T follicular helper cell (primary cell): ENCODE measurements at places on chromosomes 11 and 22.

DNA sequence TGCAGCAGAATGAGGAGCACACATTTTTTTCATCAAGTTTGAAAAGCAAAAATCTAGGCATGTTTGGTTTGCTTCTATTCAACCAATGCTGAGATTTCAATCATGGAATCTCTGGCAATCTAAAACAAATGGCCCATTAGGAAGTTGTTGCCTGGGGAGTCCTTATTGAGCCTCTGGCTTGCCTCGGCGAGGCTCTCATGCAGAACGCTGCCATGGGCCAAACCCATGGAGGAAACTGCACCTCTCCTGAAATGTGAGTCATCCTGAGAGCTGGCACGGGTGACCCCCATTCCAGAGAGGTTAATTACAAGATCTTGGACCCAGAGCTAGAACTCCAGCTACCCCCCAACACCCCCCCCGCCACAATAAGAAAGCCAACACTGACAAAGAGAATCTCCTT is 80.7 kb downstream of the MN1 start:
- no peak for DNase-seq

DNA sequence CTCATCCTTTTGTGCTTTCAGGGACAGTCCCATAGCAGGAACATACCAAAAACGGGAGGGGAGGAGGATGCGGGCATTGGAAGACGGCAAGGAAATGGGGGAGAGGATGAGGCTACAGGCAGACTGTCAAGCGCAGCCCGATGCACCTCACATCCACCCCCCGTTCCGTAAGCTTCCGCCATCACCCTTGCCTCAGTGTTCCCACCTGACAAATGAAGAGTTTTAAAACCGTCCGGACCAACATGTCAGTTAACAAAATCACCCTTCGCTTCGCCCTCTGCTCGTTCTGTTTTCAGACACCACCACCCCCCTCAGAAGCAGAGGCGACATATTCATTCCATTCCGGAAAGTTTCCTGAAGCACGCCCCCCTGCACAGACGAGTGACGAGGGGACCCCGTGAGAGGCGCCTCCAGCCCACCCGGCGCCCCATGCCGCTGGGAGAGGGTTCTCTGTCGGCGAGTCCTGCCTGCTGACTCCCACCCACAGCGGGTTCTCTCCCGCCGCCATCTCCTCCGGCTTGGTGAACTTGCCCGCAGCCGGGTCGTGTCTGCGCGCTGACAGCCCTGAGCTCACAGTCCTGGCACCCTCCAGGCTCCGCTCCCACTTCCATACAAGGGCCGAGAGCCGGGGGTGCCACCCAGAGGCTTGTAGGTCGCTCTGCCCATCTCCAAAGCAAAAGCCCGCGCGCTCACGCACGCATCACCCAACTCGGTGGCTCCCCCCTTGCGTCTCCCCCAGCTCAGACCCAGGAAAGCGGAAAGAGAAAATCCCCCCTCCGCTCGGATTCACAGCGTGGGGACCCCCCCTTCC is 1.5 kb downstream of the IGSF9B start:
- no peak for DNase-seq

GRCh38 chr11:45934580-45935318 is 12.3 kb downstream of the LARGE2 start:
- no peak for DNase-seq

- no peak for DNase-seq
Observed at GRCh38 chr11:44885065-44885810, 65.4 kb downstream of the TP53I11 start.

DNA sequence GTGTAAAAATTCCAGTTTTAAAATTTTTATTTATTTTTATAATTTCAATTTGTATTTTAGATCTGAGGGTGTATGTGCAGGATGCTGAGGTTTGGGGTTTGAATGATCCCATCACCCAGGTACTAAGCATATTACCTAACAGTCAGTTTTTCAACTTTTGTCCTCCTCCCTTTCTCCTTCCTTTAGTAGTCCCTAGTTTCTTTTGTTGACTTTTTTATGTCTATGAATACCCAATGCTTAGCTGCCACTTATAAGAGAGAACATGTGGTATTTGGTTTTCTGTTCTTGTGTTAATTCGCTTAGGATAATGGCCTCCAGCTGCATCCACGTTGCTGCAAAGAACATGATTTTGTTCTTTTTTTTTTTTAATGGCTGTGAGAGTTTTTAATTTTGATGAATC is 35.7 kb upstream of the UCP3 start:
- no peak for DNase-seq

DNA sequence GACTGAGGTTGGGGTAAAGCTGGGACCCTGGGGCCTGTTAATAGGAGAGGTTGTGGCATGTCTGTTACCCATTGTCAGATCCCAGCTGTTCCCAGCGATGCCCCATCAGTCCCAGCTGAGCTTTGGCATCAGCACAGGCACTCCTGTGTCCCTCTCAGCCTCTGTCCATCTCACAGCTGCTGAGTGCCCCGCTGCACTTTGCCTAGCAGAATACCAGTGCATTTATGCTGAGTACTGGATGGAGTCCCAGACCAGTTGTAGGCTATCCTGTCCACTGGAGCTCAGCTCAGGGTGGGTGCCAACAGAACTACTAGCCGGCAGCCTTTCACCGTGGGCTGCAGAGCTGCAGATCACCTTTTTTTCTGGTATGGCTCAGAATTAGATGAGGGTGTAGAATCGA is 9.9 kb downstream of the FXYD6 start:
- DNase-seq = no peak

GRCh38 chr11:57310630-57311086 is 14.1 kb downstream of the TNKS1BP1 start:
- no peak for DNase-seq

GRCh38 chr11:42257534-42257933 is 798.1 kb upstream of the LRRC4C start:
- DNase-seq = no peak

DNA sequence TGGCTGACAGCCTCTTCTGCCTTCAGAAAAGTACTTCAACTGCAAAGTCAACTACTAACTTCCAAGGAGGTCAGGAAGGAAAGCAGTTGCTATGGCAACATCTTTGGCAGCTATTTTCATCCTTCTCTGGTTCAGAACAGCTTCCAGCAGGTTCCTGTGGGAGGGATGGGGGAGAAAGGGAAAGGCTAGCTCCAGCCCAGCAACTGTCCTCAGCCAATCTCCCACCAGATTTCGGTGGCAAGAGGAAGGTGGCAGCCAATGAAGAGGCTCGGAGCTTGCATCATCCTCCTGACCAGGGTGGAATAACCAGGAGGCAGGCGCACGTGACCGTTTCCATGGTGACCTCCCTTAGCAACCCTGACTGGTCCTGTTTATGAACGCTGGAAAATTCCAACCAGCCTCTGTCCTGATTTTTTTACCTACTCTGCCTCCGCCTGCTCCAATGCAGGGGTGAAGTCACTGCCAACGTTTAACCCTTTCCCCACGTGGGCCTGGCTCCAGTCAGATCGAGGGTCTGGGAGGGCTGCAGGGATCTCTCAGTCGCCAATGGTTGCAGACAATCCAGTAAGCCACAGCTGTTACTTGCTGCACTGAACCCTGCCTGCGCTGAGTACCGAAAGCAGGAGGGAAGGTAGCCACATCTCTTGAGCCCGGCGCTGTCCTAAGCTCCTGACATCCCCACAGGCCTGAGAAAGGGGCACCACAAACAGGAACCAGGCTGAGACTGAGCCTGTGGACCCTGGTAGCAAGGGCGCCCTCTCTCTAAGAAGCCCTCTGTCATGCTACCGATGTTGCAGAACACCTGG is 11.2 kb upstream of the MALAT1 start:
- no peak for DNase-seq

DNA sequence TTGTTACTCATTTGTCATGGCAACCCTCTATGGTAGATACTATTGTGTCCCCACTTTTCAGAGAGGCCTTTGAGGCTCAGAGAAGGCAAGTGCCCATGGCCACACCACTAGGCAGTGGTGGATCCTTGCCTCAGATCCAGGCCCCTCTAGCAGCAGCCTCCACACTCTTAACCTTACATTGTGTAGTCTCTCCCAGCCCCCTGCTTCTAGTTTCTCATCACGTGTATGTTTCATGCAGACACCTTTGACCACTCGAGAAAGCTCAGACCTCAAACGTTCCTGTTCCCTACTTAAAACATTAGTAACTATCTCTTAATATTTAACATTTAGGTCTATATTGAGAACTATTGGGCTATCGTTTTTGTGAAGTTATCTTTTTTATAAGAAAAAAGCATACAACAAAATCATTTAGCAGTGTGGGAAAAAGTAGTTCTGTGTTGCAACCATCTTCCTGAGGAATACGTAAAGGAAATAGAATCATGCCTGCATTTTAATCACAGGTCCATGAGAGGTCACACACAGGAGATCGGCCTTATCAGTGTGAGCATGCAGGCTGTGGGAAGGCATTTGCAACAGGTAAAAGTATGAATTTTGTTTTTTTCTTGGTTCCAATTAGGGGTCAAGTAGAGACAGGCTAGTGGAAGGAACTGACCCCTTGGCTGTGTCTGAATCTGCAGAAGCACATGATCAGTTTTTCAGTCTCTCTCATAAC is 35.1 kb downstream of the ZNF143 start:
- DNase-seq = no peak

DNA sequence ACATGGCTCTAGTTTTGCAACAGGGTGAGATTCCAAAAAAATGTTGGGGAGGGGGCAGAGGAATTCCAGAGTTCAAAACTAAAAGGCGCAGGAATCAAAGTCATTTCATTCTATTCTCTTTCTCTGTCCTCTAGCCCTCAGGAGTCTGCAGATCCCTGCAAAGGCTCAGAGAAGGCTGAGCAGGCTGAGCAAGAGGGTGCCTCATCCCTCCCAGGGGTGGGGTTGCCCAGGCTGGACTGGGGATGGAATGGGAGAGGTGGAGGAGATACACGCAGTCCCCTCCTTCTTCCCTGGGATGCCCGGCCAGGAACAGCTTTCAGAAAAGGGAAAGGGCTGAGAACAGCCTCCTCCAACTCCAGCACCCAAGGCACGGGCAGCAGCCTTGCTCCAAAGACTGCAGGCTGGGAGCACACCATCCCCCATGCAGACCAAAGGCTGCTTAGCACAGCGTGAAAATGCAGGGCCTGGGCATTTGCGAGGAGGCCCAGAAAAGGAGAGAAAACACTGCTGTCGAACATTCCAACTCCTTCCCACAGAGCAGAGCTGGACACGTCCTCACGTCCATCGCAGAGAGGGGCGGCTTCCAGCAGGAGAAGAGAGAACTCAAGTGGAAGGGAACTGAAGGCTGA is 51.8 kb downstream of the MN1 start:
- DNase-seq = no peak

- DNase-seq = no peak
Observed at GRCh38 chr22:37657590-37658132, 862 bp upstream of the PDXP start.

GRCh38 chr22:23166841-23167616 is 13.3 kb upstream of the BCR start:
- DNase-seq = no peak

GRCh38 chr11:61486779-61487178 is 21.8 kb upstream of the LRRC10B start:
- no peak for DNase-seq

- DNase-seq = no peak
Observed at GRCh38 chr11:12629601-12630313, 44.5 kb upstream of the TEAD1 start.

DNA sequence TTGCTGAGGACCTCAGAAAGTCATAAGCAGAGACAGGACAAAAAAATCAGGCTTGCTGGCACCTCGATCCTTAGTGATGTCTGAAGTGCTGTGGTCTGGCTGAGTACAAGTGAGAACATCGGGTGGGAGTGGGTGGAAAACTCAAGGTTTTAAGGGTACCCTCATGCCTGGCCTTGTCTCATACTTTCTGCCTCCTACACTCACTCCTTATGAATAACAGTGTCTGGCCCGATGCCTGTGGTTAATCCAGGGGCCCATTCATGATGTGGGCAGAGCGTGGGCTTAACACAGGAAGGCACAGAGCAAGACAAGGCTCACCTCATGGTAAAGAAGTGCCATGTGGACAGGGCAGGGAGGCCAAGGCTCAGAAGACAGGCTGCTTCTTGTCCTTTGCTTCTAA is 11.0 kb upstream of the UCP3 start:
- DNase-seq = no peak
